Activated T-helper 9 cell treated with anti-CD3 and anti-CD28 coated beads, Interleukin-2, amount 50 U/mL, for 16 hours (primary cell): ENCODE measurements at places on chromosomes 12 and 14.

DNA sequence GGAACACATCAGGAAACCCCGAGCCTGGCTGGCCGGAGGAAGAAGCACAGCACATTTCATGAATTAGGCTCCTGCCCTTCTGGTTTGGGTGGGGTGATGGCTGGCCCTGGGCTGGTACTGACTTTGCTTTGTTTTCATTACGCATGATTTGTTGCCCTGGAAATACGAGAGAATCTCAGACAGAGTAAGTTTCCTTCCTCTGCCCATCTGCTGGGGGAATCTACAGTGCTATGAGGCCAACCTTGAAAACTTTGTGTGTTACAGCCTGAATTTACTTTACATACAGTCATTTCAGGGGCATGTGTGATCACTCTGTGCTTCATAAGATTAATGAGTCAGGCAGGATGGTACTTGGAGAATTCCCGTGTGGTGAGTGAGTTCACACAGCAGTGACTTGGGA lies 20.5 kb upstream of the SLC5A8 start:
- no peak for DNase-seq

DNA sequence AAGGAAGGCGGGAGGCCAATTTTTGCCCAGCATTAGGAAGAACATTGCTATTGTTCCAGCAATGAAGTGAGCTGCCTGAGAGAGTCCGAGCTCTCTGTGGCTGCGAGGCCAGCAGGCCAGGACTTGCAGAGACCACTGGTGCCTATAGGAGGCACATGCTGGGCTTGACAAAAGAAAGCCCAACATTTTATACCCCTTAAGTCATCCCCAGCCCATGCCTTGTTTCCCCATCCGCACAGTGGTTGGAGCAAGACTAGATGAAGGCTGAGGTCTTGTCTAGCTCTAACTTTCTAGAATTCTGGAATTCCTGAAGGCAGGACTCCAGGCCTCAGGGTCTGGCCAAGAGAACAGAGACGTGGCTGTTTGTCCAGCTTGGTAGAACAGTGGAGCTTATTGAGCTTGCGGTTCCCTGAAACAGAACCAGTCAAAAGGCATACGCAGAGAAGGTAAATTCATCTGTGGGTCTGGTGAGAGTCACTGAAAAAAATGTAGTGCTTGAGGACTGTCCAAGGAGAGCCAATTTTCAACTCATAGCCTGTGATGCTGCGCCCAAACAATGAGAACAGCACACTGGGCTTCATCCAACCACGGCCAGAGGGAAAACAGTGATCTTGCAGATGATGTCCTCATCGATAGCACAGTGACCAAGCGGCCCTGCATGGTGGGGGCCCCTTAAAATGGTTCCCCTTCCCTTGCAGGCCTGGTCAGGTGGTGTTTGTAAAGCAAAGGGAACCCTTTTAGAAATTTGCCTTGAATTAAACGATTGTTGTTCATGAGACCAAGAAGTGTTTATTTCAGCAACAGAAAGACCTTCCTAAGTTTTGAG lies 27.1 kb upstream of the COL2A1 start:
- no peak for DNase-seq

DNA sequence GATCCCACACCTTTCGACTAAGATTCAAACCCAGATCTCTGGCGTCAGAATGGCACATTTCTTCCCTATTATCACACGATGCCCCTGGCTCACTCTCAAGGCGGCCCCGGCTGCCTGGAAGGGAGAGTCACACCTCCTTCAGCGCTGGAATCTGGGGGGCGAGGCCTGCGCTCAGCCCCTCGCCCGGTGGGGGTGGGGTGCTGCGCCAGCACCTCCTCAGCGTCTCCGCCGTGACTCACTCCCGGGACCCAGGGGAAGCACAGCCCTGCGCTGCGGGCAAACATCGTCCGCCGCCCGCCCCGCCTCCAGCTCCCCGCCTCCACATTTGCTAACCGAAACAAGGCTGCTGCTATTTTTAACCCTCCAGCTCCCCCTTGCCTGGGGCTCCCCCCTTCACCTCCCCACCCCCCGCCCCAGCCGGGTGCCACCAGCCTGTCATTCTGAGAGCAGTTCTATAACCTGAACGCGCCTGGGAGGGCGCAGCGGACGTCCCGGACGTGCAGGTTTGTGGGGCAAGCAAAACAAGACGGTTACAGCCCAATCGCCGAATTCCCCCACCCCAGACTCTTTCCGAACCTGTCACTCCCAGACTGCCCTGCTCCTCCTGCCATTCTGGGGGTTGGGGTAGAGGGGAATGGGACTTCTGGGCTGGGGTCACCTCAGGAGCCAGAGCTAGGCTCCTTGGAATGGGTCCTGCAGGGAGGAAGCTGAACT lies 6.7 kb downstream of the HDAC7 start:
- peak; percentile 90 for DNase-seq

DNA sequence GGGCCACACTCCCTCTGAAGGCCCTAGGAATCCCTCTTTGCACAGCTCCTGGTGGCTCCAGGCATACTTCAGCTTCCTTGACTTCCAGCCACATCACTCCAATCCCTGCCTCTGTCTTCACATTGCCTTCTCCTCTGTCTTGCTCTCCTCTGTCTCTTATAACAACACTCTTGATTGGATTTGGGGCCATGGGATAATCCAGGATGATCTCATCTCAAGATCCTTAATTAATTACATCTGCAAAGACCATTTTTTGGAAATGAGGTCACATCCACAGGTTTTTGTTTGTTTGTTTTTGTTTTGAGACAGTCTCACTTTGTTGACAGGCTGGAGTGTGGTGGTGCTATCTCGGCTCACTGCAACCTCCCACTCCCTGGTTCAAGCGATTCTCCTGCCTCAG lies 88.7 kb downstream of the TMTC1 start:
- DNase-seq = no peak

DNA sequence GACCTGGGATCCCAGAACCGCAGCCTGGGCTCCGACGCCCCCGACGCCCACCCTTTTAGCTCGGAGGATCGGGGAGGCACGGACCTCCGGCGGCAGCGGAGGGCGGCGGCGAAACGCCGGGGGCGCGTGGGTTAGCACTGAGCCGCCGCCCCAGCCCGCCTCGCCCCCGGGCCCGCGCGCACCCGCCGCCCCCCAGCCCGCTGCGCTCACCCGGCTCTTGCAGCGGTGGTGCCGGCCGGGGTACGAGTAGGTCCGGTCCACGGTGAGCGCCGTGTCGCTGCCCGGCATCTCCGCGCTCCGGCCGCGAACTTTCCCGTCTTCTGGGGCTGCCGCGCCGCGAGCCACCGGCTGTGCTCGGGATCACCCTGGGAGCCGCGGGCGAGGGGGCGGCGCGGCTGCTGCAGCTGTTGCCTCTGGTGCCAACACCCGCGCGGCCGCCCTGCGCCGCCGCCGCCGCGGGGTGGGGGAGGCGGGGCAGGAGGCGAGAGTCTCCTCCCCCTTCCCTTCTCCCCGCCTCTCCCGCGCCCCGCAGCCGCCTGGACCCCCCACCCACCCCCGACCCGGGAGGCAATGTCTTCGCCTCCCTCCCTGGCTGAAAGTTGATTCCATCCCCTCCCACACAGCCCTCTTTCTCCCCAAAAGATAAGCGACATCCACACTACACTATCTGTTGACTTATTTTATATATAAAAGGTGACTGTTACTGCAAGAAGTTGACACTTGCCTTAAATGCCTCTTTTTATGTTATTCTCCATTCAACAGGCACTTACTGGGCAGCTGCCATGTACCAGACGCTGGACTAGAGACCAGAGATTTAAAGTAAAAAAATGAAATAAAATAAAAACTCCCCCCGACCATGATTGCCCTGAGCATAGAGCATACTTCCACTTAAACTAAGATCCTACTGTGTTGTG lies at the start of gene TMCC3:
TSS of gene TMCC3 (minus strand) at position 415 of the 914 bp plus-strand sequence. CDS start at position 288, 127 bp downstream.
- DNase-seq = no peak

DNA sequence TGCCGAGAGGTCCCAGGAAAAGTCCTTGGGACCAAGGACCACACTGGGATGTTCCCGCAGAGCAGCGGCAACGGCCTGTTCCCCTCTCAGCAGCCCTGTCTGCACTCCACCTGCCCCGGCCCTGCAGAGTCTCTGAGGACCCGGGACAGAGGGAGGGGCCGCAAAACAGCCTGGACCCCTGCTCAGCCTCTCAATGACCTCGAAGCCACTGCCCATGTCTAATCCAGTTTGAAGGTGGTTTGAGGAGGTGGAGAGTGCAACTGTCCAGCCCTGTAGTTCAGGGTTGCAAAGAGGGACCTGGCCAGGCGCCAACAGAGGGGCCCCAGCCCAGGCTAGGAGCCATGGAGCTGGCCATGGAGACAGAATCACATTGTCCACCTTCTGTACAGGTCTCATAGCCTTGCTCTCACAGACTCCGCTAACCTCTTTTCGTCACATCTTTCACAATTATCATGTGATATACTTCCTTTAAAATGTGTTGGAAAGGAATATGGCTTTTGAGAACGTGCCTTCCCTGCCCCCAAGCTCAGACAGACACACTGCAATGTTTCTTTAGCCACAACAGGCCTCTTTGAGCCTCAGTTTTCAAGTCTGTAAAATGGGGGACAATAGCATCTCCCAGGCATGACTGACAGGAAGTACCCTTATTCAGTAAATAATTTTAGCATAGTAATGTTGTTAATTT lies 49.3 kb downstream of the ACTN1 start:
- no peak for DNase-seq

DNA sequence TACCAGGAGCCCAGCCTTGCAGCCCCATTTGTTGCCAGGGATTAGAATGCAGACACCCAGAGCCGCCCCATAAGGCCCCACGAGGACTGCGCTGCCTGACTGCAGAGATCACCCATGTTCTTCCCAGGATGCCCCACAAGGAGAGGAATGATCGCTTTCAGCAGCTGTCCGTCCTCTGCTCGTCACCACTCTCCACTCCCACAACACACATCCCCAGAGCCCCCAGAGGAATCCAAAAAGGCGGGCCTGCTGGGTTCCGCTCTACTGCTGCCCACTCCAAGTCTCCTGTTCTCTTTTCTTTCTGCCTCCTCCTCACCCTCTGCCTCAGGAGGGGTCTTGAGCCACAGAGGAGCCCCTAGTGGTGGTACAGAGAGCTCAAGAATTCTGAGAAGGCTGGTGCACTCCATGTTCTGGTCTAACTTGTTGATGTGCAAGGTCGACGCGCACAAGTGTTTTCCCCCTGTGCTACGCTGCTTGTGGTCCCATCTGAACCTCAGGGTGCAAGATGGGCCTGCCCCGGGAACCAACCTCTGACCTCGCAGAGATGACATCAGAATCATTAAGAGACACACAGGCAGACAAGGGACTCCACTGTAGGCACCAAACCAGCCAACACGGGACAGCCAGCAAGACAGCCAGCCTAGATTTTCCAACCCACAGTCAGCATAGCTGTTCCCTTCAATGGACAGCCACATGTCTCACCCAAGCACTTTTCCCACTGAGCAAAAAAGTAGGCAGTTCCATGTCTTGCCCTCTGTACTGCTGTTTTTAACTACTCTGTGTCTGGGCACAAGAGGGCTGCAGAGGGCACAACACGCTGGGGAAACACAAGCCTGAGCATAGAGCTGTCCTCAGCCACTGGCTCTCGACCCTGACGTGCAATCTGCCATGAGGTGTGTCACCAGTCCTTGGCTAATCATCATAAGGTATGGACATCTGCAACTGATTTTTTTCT lies 29.9 kb downstream of the PXN start:
- DNase-seq = no peak

DNA sequence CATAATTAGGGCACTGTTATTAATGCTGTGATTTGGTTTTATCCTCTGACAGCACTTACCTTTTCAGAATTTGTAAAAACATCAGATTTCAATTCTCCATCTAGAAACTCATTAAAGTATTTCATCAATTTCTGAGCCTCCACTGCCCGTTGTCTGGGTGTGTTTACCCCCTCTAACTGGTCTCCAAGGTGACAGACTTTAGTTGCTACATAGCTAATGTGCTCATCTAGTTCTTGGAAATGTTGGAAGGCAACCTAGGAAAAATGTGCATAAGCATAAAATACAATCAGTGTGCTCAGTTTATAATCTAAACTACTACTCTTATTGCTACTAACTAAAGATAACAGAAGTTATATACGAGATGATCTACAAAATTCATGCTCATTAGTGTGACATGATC lies 24.6 kb downstream of the EXOC5 start:
- no peak for DNase-seq

DNA sequence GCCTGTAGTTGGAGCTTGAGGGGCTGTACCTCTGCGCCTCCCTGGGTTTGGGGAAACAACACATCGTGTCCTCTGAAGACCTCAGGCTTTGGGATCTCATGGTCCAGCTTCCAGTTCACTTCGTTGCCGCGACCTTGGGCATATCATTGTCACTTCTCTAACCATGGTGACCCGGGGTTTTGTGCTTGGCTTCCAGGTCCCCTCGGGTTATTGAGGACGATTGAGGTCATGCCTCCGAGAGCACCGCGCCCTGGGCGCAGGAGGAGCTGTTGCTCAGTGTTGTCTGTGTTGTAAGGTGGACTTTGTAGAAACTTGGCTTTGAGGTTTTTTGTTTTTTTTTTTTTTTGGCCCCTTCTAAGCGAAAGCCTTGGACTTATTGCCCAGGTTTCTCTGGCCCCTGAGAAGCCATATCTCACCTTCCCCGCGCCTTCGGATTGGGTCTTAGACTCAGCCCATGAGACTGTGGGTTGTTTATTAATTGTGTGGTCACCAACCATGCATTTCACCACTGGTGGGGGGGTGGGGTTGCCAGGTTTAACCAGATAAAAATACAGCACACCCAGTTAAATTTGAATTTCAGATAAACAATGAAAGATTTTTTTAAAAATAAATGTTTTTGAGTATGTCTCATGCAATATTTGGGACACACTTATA lies 2.6 kb downstream of the BCL7A start:
- no peak for DNase-seq

DNA sequence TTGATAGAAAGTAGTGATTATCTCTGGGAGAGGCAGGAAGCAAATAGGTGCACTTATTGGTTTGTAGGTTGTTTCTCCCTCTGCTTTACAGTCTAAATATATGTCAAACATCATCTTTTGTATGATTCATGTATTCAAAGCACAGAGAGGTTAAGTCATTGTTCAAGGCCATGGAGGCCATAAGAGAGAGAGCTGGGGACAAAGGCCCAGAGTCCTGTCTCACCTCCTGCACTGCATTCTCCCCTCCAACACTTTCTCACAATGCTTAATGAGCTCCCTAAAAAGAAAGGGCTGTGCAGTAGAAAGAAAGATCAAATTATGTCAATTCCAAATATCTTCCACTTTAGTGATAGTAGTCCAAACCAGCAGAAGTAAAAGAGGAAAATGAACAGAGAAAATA lies 180.4 kb upstream of the DIO3 start:
- no peak for DNase-seq

GRCh38 chr12:116937640-116938039 lies 26.9 kb downstream of the FBXW8 start:
- DNase-seq = no peak

- DNase-seq = no peak
Observed at GRCh38 chr14:61452452-61452851, 131.1 kb downstream of the PRKCH start.

DNA sequence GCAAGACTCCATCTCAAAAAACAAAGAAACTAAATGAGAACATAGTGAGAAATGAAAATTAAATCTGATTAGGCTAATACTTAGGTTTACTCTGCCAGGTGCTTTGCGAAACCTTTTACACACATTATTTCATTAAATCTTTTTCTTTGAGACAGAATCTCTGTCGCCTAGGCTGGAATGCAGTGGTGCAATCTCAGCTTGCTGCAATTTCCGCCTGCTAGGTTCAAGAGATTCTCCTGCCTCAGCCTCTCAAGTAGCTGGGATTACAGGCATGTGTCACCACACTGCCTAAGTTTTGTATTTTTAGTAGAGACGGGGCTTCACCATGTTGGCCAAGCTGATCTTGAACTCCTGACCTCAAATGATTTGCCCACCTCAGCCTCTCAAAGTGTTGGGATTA lies 21.9 kb upstream of the EEA1 start:
- DNase-seq = no peak
